Heart right ventricle (tissue), 16 donors: ENCODE measurements at places on chromosomes 7 and 10. TPM values are rescaled to one million over a fixed set of nuclear protein-coding genes. Genes with fewer than 3 reads are reported as not detected.

DNA sequence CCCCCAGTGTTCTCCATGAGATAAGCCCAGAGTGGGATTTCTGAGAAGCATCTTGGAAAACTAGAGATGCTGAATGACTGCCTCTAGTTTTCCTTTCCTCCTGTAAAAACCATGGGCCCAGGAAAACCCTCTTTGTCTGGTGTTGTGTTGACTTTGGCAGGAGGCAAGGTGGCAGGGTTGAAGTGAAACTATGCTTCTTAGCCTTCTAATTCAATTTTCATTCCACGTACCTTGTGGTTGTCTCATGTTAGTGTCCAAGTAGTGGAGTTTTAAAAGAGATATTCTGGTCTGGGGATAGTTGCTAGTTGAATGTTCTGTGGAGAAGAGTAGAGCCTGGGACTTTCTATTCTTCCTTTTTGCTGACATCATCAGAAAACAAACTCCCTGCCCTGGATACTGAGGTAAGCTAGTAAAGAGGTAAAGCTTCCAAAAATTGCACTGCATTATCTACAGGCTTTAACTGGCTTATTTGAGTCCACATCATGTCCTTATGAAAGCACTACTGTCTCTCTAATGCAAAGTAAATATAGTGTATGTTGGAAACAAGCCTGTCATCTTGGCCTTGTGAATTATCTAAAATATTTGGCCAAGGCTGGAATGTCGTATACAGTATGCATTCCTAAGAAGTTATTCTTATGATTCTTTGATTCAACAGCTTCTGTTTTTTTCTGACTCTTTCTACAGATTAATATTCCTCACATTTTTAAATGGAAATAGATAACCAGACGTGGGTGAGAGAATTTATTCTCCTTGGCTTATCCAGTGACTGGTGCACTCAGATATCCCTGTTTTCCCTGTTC lies at the start of gene OR2F2:
Gene OR2F2 (plus strand): TSS at position 708 of the 800 bp plus-strand sequence. CDS start 0 bp downstream, at position 708.
- no peak for DNase-seq
- H3K36me3 ChIP-seq: no peaks in the 10 kb centered on the region
- no peaks in the 10 kb centered on the region for H3K27me3 ChIP-seq
- no peaks in the 10 kb centered on the region for H3K4me1 ChIP-seq

DNA sequence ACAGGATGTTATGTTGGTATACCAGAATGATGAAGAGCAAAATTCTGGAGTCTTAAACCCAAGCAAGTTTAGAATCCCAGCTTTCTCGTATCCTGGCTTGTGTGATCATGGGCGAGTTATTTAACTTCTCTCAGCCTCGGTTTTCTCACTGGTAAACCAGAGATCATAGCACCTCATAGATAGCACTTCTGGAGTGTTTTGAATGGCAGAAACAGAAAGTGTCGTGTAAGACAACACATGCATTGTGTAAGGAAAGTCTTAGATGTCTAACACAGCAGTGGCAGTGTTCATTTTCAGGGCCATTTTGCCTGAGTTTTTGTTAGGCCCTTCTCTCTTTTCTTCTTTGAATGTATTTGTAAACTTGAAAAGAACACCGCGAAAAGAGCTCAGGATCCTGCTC lies 465.1 kb downstream of the AUTS2 start:
- no peak for DNase-seq
- H3K4me3 ChIP-seq: no peak overlapping the region
- H3K27me3 ChIP-seq: no peaks in the 10 kb centered on the region
- no peak overlapping the region for H3K27ac ChIP-seq
- H3K36me3 ChIP-seq: no peaks in the 10 kb centered on the region

EN2 gene
- total RNA-seq: 0.08 TPM

GRCh38 chr7:141288626-141289025 lies 214.8 kb downstream of the TMEM178B start:
- no peaks in the 10 kb centered on the region for H3K27me3 ChIP-seq
- no peak for DNase-seq
- peaks cover 12% of the 10 kb centered on the region for H3K4me1 ChIP-seq
- no peaks in the 10 kb centered on the region for H3K36me3 ChIP-seq

GPR26 gene
- total RNA-seq: not detected

GRCh38 chr10:34766811-34767494 lies 48.1 kb downstream of the PARD3 start:
- H3K27ac ChIP-seq: no peak overlapping the region
- no peak overlapping the region for H3K4me3 ChIP-seq
- no peak for DNase-seq
- H3K27me3 ChIP-seq: no peaks in the 10 kb centered on the region
- peaks cover 48% of the 10 kb centered on the region for H3K4me1 ChIP-seq
